ENCODE measurements at places on chromosomes 13 and 19. TPM values are rescaled to one million over a fixed set of nuclear protein-coding genes. Genes with fewer than 3 reads are reported as not detected.

The CTU1 gene
- 17.1 TPM for total RNA-seq

The URAD gene
- total RNA-seq, result not detected

The ZGLP1 gene
- total RNA-seq, result 0.21 TPM

The SERPINE3 gene
- total RNA-seq, result not detected

The GALP gene
- total RNA-seq, result not detected

The CCDC70 gene
- not detected for total RNA-seq

The LYPD5 gene
- 1.5 TPM for total RNA-seq

The CEBPA gene
- 16.1 TPM for total RNA-seq

The PSG7 gene
- not detected for total RNA-seq

The NFIX gene
- 16.6 TPM for total RNA-seq

The KLK3 gene
- total RNA-seq, result under 0.01 TPM

The ECSIT gene
- total RNA-seq, result 71.0 TPM

The CEACAM16 gene
- total RNA-seq, result not detected

The ZSCAN5B gene
- not detected for total RNA-seq
